ENCODE measurements at places on chromosomes 3 and 15.

DNA sequence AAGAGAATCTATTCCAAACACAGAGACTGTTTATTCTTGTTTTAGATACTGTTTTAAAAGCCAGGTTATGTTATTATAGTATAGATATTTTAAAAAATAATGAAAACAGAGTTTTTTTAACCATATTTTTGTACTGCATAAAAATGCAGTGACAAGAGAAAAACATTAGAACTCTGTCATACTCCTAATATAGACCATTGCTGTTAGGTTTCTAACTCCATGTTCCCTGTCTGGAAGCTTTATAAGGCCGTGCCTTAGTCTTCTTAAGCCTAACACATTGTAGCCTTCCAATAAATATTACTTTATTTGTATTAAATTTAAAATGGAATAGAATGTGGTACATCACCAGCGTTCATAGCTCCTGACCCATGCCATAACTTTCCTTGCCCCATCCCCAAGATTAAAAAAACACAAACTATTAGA is 53.2 kb downstream of the MBNL1 start:
- DNase-seq = no peak

DNA sequence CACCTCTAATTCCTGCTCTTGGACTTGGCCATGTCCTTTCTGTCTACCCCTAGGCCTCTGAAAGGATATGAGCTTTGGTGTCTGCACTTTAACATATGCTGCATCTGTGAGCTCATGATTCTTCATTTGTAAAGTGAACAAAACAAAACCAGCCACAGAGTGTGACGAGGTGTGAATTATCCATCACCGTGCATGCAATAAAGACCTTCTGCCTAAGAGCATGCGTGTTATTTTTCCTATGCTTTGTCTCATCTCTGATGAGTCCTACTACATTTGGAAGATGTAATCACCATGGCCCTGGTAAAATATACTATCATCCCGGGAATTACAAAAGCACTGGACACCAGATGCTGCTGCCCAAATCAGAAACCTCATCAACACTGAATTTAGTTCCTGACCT is 103.5 kb upstream of the KCNAB1 start:
- DNase-seq = no peak

DNA sequence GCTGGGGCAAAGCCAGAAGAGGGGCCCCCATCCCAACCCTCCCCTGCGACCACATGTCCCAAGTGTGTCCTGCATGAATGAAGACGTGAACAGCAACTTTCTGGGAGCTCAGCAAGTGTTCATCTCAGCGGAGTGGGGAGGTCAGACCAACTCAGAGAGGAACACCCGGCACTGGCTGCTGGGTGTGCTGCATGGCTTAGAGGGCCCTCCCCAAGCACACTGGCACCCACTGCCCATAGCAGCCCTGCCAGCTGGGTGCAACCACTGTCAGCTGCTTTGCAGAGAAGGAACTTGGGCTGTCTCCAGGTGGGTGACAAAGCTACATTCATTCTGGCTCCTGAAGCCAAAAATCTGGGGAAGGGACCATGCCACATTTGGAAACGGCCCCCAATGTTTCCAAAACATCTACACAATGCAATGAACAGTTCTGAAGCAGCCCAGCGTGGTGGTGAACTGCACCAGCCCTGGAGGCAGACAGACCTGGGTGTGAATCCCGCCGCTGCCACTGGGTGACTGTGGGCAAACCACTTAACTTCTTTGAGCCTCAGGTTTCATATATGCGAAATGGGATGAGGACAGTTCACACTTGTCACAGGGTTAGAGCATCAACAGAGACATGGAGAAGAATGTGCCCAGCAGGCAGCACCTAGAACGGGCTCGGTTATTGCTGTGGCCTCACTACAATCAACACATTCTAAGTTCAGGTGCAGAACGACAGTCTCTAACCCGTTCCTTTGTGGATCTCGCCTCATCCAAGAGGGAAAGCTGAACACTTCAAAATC is 145.4 kb downstream of the NUP210 start:
- no peak for DNase-seq

GRCh38 chr3:55673764-55674163 is 186.7 kb upstream of the WNT5A start:
- no peak for DNase-seq
